ENCODE measurements at places on chromosomes 13 and 19.

- DNase-seq, result no peak
These were observed 1.0 kb upstream of the CREB3L3 start for GRCh38 chr19:4152241-4152998.

DNA sequence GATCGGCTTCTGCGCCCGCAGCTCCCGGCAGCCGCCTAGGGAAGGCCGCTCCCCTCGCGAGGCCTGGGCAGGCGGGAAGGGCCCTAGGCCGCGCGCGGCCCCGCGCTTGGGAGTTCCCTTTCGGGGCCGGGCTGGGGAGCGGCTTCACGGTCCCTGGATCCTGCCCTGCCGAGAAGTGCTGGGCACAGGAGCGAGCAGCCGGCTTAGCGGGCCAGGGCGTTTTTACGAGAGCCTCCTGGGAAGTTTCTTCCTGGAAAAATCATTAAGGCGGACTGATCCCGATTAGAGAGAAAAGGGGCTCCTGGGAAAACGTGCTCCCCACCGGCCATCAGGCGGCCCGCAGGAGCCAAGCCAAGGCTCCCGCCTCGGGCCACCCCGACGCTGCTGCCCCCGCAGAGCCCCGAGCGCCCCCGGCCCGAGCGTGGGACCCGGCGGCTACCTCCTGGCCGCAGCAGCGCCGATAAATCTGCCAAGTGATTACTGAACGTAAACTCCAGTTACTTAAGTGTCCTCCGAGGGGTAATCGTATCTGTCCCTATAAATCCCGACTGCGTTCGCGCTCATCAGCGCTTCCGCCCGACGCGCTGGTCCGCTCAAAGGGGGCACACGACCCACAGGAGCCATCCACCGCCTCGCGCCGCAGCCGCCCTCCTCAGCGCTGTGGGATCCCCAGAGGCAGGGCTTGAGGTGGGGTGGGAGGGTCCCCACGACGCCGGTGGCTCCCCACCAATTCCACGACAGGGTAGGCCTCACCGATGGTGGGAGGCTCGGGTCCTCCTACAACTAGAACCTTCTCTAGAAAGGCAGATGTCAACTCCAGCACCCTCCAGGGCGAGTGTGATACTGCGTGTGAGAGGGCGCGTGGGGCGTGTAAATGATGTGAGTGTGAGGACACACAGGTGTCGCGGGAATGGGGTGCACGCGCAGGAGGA is 2.8 kb downstream of the ZIC5 start:
- DNase-seq, result no peak

DNA sequence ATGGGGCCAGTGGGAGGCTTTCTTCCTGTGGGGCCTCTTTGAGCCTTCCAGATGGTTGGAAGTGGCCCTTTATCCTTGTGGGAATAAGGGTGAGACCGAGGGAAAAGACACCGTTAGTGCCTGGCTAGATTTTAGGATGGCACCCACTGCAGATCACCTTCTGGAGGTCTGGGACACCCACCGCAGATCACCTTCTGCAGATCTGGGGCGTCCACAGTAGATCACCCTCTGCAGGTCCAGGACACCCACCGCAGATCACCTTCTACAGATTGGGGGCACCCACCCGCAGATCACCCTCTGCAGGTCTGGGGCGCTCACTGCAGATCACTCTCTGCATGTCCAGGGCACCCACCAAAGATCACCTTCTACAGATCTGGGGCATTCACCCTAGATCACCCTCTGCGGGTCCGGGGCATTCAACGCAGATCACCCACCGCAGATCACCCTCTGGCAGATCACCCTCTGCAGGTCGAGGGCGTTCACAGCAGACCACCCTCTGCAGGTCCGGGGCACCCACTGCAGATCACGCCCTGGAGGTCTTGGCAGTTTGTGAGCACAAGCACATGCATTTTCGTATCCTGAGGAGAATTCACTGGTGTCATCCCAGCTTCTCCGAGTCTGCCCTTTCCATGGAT is 153.4 kb upstream of the TSHZ3 start:
- no peak for DNase-seq

- DNase-seq, result no peak
These were observed 15.5 kb upstream of the SERPINE3 start for GRCh38 chr13:51323824-51324511.

GRCh38 chr13:24663586-24663985 is 16.6 kb upstream of the ATP12A start:
- no peak for DNase-seq

- peak; percentile 71 for DNase-seq
These were observed at the start of gene GGN for GRCh38 chr19:38387550-38388348. Gene GGN, minus strand, starts transcription at chr19:38388034. Its CDS starts 773 bp downstream, at chr19:38387261.
